ENCODE measurements at places on chromosomes 1 and 21. TPM values are rescaled to one million over a fixed set of nuclear protein-coding genes. Genes with fewer than 3 reads are reported as not detected.

- DNase-seq: no peak
Observed at GRCh38 chr1:56065729-56066128, 513.6 kb downstream of the PLPP3 start.

DNA sequence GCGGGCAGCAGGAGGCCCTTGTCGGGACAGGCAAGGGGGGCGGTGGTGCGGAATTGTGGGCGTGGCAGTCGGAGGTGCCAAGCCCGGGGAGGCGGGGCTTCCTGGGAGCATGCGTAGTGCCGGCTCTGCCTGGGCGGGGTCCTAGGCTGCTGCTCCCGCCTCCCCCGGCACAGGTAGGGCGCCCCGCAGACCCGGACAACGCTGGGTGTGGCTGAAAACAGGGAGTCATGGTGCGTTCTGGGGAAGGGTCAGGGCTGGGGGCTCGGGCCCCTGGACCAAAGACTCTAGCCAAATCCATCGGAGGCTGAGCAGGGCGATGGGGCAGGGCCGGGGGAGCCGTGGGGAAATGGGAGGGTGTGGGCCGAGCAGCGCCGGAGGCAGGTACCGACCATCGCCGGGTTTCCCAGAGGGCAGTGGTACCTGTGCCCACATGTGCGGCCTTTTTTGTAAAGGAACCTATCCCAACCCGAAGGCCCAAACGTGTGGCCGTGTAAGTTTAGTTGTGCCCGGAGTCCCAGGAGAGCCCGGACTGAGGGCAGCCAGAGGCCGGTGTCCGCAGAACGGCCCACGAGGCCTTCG is 231.9 kb downstream of the SDCCAG8 start:
- DNase-seq: no peak

GRCh38 chr1:67650061-67650460 is 34.9 kb upstream of the GADD45A start:
- no peak for DNase-seq

DNA sequence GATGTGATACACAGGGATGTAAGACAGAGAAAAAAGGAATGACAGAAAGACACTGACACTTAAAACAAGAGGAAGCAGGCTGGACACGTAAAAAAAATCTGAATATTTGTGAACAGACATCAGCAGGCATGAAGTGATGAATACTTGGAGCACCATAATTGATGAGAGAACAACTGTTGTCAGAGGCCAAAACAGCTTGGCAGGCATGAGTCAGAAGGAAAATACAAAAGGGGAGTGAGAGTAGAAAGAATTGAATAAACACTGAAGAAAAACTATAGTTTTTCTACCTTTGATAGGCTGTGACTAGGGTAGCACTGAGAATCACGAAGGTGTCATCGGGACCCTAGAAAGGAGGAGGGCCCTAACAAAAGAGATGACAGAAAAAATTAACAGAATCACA is 21.6 kb upstream of the GUCA2A start:
- DNase-seq: no peak

- no peak for DNase-seq
Observed at GRCh38 chr1:16088996-16089395, 15.5 kb upstream of the FAM131C start.

DNA sequence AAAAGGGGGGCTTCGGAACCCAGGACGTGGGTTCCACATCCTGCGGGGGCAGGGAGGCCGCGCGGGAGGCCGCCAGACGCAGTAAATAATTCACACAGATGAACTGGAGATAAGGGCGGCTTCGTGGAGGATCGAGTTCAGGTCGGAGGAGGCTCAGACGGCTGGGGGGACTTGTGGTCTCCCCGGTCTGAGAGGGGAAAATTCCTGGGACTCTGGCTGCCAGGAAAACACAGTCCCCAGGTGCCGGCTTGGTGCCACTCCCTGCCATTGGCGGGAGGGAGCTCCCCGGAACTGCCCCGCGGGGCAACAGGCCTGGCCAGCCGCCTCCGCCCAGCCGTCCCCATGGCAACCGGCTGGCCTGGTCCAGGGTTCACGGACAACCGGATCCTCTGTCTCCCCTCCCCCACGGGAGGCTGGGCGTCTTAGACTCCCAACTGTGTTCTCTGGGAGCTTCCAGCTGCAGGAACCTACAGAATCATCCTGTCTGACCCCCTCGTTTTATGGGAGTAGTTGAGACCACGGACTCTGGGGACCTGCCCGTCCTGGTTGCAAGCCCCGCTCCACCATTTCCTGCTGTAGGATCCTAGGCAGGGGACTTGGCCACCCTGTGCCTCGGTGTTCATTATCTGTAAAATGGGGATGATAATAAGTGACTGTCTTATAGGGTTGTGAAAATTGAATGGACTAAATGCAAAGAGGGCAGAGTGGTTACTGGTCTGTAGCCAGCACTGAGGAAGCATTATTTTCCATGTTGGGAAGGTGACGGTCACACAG is 9.6 kb downstream of the CAMK2N1 start:
- DNase-seq: peak; percentile 64

DNA sequence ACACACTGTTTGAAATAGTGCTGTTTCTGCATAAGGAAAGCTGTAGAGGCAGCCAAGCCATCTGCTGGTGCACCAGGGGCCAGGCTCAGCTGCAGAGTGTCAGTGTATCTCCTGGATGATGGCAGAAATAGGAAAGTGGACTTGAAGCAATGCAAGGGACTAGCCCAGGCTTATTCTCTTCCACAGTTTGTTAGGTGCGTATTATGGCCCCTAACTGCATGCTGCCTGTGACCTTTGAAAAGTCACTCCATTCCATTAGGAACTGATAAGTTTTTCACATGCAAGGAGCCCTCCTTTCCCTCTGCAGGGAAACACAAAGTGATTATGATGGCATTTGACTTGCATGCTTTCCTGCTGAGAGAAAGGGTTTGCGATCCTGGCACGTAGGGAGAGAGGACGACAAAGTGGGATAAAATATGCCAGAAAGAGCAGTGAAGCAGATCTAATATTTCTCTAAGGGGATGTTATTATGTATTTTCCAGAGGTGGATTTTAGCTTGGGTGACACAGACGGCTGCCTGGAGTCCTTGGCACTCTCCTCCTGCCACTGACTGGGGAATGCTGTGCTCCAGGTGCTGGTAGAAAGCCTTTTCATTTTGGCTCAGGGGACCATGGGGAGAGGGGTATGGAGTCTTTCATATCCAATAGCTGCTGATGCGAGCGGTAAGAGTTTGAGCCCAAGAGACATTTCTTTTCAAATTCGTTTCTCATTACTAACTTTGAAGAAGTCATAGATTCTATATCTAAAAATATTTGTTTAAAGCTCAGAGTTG is 402.1 kb upstream of the B3GALT2 start:
- DNase-seq: peak; percentile 10

DNA sequence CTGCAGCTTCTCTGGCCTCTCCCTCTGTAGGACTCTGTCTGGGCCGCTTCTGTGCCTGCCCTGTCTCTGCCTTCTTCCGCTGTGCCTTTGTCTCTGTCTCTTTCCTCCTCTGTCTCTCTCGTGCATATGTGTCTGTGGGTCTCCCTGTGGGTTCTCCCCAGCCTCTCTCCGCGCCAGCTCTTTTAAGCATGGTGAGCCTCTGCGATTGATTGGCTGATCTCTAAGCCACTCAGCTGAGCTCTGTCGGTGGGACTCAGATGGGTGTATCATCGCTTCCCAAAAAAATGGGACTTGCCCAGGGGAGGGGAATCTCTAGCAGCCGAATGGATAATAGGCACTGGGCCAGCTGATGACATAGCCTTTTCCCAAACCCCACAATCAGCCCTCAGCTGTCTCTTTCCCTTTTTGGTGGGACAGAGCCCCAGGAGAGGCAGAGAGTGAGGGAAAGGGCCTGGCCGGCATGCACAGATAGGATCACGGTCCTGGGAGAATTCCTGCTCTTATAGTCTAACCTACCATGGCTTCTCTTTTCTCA is at the start of gene ADAMTS4:
Gene ADAMTS4, minus strand, starts transcription at position 158 of the 535 bp plus-strand sequence. CDS start 427 bp downstream, outside the sequence.
- DNase-seq: peak; percentile 87

GRCh38 chr1:232287676-232288569 is 342.0 kb downstream of the SIPA1L2 start:
- no peak for DNase-seq

DNA sequence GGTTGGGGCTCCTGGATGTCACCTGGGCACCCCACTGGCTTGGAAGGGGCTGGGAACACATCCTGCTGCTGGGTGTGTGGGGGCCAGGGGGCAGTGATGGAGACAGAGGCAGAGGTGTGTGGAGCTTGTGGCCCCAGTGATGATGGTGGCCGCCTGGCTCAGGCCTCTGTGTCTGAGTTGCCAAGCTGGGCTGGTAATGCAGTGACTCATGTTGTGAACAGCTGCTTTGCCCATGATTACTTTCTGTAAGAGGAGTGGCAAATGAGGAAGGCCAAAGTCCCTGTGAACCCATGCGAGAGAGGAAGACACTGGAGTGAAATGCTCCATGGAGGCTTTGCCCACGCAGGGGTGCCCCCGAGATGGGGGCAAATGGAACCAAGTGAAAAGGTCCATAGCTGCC is 86.8 kb downstream of the KCNJ6 start:
- DNase-seq: no peak

GRCh38 chr1:237507005-237507404 is 383.7 kb downstream of the ZP4 start:
- no peak for DNase-seq

DNA sequence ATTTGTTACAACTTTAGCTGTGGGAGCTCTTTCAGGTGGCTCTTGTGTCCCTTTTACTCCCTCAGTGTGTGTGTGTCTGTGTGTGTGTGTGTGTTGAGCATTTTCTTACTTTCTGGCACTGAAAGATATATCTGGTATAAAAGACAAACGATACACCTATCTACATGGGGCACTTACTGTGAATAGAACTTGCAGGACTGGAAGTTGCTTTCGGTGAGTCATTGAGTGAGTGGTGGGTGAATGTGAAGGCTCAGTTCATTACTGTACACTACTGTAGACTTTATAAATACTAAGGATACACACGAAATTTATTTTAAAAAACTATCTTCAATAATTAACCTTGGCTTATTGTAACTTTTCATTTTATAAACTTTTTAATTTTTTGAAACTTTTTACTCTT is 38.7 kb downstream of the BTBD8 start:
- no peak for DNase-seq

DNA sequence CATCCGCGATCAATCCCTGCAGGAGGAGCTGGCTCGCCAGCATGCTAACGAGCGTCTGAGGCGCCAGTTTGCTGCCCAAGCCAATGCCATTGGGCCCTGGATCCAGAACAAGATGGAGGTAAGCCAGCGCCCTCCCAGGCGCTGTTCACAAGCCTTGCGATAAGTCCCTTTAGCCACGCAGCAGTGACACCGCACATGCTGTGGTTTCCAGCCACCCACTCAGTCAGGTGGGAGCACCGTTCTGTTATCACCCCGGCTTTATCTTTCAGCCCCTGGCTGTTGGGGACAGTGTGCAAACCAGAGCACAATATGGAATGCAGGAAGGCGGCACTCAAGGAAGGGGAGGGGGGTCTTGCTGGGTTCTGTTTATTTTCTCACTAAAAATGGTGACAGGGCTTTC is 41.1 kb upstream of the MTR start:
- peak; percentile 53 for DNase-seq

GRCh38 chr1:98197356-98197755 is 276.5 kb upstream of the DPYD start:
- no peak for DNase-seq

DNA sequence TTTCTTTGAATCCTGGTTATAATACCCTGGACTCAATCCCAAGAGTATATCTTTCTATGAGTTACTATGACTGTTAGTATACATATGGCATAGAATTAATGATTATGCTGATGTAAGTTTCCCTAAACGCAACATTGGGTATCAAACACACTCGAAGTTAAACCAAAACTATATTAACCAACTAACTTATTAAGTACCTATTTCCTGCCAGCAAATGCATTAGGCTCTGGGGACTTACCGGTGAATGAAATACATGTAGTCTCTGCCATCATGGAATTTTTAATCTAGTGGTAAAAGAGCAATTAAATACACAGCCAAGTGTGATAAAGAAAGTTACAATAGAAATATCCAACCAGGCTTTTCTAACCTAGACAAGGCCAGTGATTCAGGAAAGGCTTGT is 193.6 kb upstream of the ADGRL2 start:
- no peak for DNase-seq

GRCh38 chr1:78029793-78030192 is 16.0 kb upstream of the GIPC2 start:
- no peak for DNase-seq

- DNase-seq: no peak
Observed at GRCh38 chr1:26069941-26070295, 2.5 kb upstream of the TRIM63 start.

- DNase-seq: no peak
Observed at GRCh38 chr1:152902636-152903035, 5.7 kb upstream of the IVL start.

- no peak for DNase-seq
Observed at GRCh38 chr1:51776408-51776807, 102.1 kb downstream of the NRDC start.

- DNase-seq: no peak
Observed at GRCh38 chr1:185541871-185542301, 192.3 kb upstream of the HMCN1 start.

GRCh38 chr1:174497478-174497877 is 49.7 kb downstream of the GPR52 start:
- DNase-seq: no peak

SMIM1 gene
- polyA plus RNA-seq: 33.9 TPM

LCE2A gene
- not detected for polyA plus RNA-seq

RGS4 gene
- 1.2 TPM for polyA plus RNA-seq

PTPN7 gene
- 0.51 TPM for polyA plus RNA-seq

PEF1 gene
- 94.3 TPM for polyA plus RNA-seq

SAMD13 gene
- 0.37 TPM for polyA plus RNA-seq

TAS1R1 gene
- not detected for polyA plus RNA-seq

CORT gene
- polyA plus RNA-seq: 0.13 TPM

OR2T35 gene
- not detected for polyA plus RNA-seq

GRHL3 gene
- polyA plus RNA-seq: 0.03 TPM

UBXN10 gene
- polyA plus RNA-seq: 0.16 TPM

RCAN3 gene
- 2.3 TPM for polyA plus RNA-seq

CFHR4 gene
- not detected for polyA plus RNA-seq

ARMH1 gene
- 1.6 TPM for polyA plus RNA-seq

PDIK1L gene
- polyA plus RNA-seq: 1.6 TPM

SLX9 gene
- 83.6 TPM for polyA plus RNA-seq

Data from heart right ventricle (tissue), 16 donors.